ENCODE measurements at places on chromosomes 2 and 18.

GRCh38 chr2:200812122-200813022 lies 662 bp downstream of the BZW1 start:
- DNase-seq: no peak

DNA sequence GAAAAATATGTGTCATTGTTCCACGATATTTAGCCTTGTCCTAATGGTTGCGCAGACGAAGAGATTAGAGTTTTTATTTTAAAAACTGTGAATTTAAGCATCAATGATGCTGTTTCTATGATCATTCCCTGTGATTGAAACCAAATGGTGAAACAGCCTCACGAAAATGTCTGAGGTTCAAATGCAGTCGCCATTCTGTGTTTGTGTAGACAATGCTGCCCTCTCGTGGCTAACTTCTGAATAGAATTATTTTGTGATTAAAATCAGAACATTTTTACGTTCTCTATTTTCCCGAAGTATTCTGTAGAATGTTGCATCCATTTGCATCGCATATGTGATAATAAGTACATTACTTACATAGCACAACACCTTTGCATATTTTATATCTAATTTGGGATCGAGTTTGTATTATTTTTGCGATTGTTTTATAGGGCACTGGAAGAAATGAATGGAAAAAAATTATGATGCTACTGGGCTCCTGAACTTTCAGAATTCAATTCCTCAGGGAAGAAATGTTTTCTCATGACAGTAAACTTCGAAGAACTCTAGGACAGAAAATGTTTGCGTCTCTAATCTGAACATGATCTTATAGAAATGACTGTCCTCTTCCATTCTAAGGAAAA lies 54.8 kb upstream of the CREB1 start:
- peak; percentile 48 for DNase-seq

GRCh38 chr18:6755107-6755506 lies 25.6 kb downstream of the ARHGAP28 start:
- no peak for DNase-seq

DNA sequence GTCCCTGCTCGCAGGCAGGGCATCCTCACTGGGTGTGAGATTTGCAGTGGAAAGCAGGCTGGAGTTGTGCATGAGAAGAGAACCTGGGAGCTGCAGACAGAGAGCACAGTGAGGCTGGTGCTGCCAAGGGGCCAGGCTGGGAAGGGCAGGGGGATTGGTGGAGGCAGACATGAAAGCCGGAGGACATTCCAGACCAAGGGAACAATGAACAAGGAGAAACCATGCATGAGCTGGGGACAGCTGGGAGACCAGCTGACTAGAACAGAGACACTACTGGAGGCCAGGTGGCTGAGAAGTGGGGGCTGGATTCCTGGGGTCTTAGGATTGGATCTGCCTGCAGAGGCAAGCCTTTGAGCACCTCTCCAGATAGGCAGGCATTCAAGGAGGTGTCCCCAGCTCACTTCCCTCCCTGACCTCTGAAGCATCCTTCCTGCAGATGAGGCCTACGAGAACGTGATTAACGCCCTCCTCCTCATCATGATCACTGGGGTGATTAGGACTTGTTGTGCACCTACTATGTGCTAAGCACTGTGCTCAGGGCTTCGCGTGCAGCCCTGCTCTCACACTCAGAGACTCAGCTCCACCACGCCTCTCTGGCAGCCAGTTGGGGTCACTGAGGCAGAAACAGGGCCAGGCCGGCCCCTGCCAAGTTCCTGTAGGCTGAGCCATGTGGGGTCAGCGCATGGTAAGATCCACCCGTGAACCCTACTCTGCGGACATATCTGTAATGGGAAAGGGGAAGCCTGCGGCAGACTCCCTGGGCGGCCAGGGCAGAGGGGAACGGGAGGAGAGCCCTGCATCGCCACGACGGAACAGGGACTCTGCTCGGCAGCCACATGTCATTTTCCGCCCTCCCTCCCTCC lies 74.8 kb upstream of the SLC66A3 start:
- DNase-seq: no peak

DNA sequence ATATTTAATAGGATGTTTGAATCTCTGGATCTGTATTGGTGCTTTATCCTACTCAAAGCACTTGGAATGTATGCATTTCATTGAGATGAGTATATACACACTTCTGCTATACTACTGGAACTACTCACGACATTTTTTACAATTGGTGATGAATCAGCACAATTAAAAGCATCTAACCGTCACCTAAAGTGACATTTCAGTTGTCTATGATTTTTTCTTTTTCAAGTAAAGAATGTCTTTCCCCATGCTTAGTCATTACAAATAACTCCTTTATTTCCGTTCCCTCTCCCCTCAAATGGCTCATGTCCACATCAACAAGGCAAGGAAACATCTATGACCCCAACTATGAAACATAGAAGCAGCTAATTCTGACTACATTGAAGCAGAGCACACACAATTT lies 77.3 kb downstream of the CLIP4 start:
- no peak for DNase-seq

- DNase-seq: no peak
These were observed 28.1 kb upstream of the SCYGR2 start for GRCh38 chr2:227570615-227571014.

GRCh38 chr2:40827392-40827791 lies 375.5 kb upstream of the SLC8A1 start:
- no peak for DNase-seq

DNA sequence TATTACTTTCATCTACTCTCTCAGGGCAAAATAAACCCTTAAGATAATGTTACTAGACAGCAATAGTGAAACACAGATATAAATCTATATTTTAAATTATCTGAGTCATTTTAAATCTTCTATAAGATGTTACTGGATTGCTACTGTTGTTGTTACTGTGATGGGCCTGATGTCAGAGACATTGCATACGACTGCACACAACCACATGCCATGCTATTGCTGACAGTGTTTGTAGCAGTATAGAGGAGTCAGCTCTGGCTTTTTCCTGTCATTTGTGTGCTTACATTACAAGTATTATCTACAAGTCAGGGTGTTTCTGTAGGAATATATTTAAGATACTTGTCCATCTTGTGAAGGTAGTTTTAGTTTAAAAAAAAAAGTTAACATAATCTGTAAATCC lies 63.9 kb downstream of the CCDC148 start:
- no peak for DNase-seq

Data from forelimb muscle (tissue), 1 donor.